NCI-H524 treated with DMSO at 0.1 percent for 48 hours (cell line): ENCODE measurements at places on chromosomes 1 and 21.

DNA sequence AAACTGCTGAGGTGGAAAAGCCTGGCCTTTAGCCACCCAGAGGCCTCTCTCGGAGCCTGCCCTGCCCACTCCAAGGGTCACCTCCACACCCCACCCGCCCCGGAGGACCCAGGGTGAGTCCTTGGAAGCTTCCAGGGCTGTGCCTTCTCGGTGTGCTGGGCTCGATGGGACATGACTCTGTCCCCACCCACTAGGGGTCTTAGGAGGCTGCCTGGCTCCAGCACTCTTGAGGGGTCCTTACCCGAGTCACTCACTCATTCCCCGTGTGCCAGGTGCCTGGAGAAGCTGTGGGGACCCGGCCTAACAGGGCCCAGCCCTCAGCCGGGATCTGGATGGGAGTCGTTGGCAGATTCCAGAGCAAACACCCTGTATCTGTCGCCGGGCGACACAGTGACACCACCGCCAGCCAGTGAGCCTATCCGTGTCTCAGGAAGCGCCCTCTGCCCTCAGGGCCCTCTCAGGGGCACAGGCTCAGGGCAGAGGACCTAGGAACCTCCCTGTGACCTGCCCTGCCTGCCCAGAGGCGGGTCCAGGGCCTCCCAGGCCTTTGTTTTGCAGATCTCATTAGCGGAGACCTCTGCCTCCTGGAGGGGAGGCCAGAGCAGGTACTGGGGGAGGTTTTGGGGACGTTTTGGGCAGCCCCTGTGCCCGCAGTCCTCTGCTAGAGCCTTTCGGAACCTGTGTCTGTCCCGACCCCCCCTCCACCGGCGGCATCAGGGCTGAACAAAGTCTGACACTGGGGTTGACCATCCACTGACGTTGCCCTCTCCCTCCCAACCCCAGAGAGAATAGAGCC, 3.1 kb upstream of the PRKCZ start:
- DNase-seq: no peak

- DNase-seq: no peak
These were observed 37.7 kb downstream of the RRP1 start for GRCh38 chr21:43827015-43827611.

- DNase-seq: no peak
These were observed at the start of gene TMEM240 for GRCh38 chr1:1540090-1540817. Gene TMEM240, minus strand, starts transcription at chr1:1540624. Its CDS starts 278 bp downstream, at chr1:1540346.

DNA sequence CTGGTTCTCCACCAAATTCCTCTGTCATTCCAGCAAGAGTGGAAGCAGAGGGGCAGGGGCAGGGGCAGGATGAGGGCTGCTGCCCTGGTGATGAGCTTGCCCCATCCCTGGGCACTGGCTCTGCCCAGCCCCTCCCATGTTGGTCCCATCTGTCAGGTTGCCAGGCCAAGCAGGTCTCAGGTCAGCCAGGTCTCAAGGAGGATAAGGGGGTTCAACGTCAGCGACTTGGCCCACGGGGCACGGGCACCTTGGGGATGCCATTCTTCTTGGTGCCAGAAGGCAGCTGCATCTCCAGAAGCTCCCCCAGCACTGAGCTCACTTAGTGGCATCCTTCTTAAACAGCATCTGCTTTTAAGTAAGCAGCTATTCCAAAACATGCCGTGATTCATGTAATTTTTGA, 133.1 kb downstream of the AJAP1 start:
- no peak for DNase-seq

- no peak for DNase-seq
These were observed 54.3 kb downstream of the ABL2 start for GRCh38 chr1:179175011-179175841.

- DNase-seq: no peak
These were observed 24.2 kb downstream of the ZBTB8OS start for GRCh38 chr1:32626176-32626575.
